ENCODE measurements at places on chromosomes 2 and 18.

- DNase-seq = peak; percentile 38
Observed at GRCh38 chr2:33425586-33426031, 50.8 kb upstream of the RASGRP3 start.

DNA sequence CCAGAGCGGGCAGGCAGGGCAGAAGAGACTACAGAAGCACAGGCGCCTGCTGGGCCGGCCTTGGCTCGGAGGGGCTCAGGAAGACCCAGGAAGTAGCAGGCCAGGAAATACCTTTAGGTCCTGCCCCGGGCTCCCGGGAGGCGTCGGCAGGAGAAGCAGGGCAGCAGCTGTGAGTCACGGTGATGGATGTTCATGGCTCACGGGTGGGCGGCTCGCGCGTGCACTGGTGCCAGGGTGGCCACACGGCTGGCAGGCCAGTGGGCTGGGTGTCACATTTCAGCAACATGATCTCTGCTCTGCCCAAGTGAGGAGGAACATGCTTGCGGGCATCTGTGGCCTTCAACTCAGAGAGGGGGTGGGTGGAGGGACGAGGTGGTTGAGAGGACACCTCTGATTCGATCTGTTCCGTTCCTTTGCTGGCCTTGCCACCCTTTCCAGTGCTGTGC is 139.3 kb downstream of the KLHL29 start:
- peak; percentile 85 for DNase-seq

GRCh38 chr2:8719528-8719927 is 37.7 kb downstream of the ID2 start:
- DNase-seq = no peak

DNA sequence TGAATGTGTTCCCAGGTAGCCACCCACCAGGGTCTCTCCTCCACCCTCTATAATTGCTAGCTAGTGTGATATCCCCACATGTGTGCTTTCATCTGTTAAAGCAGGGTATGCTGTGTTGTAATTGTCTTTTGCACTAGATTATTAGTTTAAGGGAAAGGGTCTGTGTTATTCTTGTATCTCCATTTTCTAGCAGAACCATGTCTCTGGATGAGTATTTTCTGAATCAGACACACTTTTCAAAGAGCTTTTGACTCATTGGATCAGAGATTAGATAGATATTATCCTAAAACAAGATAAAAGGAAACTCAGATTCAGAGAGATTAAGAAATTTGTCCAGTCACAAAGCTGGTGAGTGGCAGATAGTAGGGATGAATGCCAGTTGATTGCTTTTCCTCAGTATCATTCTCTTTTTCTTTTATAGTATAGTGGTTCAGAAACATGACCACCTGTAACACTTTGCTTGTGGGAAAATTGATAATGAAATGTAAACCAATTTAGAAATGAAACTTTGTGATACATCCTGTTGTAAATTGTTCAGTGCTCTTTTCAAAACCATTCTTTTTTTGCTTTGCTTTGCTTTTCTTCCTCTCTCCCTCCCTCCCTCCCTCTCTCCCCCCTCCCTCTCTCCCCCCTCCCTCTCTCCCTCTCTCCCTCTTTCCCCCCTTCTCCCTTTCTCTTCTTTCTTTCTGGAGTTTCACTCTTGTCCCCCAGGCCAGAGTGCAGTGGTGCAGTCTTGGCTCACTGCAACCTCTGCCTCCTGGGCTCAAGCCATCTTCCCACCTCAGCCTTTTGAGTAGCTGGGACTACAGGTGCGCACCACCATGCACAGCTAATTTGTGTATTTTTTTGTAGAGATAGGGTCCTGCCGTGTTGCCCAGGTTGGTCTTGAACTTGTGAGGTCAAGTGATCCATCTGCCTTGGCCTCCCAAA is 7.4 kb downstream of the MIB1 start:
- DNase-seq = no peak

DNA sequence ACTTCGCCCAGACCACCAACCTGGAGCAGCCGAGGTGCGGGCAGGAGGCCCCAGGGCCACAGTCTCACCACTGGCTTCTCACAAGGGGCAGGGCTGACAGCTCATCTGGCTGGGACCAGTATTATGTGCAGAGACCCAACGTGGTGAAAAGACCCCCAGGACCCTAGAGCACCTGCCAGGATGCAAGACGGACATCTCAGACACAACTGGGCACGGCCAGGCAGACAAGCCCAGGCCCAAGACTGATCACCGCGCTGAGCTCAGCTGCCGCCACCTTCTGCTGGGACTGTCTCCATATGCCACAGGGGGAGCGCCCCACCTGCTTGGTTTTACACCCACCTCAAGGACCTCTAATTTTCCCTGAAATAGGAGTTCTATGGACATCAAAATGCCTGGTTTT is 23.2 kb downstream of the HDAC4 start:
- no peak for DNase-seq

DNA sequence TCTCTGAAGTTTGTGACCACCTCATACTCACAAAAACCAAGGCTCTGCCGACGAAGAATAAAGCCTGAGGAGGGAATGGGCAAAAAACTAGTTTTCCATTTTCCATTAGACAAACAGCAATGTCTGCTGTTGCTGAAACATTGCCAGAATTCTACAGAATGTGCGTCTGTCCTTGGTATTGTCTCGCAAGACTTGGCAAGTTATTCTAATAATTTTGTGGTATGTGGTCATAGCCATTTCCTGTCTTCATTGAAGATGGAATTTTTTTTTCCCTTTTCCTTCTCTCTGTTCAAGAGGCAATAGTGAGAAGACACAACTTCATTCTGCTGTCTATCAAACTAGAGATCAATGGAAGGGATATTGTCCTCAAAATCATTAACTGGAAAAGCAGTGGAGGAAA is 296.1 kb downstream of the RND3 start:
- DNase-seq = peak; percentile 74

- no peak for DNase-seq
Observed at GRCh38 chr2:171530378-171530777, 8.1 kb downstream of the CYBRD1 start.

GRCh38 chr2:142875652-142876051 is 1.8 kb upstream of the KYNU start:
- DNase-seq = no peak

GRCh38 chr18:3625742-3626091 is 175.7 kb downstream of the TGIF1 start:
- no peak for DNase-seq

DNA sequence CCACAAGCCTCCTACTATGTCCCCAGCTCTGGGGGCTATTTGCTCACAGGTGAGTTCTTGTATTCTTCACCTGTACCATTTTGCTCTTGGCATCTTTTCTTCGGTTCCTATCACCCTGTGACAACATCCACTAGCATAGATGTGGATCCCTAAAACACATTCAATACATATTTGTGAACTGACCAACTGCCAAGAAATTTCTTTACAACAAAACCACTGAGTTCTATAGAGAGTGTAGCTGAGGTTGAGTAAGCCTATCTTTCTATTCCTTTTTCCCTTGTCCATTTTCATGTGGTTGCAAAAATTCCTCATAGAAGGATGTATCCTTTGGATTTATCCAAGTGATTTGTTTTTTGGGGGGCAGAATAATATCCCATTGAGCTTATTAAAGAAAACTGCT is 192.7 kb upstream of the ITGA4 start:
- DNase-seq = no peak

DNA sequence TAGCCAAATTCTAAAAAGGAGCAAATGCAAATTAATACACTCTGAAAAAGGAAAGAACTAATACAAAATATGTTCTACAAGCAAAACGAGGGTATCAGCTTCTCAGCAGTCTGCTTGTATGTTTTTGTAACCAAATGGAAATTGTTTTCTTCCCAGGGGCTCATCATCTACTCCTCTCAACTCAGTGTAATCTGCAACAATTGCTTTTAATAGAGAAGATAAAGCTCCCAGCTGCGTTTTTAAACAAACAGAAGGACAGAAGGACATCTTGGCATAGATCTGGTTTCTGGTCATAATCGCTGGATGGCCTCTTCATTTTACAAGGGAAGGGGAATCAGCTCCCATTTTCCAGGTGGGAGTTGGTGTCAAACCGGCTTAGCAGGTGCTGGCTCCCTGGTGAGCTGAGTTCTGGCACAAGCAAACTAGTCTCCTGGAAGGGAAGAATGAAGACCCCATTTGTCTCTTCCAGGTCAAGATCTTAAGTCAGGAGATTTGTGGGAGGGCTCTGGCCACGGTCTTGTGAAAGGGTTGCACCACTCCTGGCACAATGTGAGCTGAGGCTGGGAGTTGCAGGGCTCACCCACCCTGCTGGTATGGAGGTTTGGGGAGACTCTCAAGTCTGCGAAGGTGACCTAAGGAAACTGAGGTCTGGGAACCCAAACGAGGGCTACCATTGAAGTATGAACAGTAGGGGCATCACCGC is 41.6 kb downstream of the NPPC start:
- no peak for DNase-seq

DNA sequence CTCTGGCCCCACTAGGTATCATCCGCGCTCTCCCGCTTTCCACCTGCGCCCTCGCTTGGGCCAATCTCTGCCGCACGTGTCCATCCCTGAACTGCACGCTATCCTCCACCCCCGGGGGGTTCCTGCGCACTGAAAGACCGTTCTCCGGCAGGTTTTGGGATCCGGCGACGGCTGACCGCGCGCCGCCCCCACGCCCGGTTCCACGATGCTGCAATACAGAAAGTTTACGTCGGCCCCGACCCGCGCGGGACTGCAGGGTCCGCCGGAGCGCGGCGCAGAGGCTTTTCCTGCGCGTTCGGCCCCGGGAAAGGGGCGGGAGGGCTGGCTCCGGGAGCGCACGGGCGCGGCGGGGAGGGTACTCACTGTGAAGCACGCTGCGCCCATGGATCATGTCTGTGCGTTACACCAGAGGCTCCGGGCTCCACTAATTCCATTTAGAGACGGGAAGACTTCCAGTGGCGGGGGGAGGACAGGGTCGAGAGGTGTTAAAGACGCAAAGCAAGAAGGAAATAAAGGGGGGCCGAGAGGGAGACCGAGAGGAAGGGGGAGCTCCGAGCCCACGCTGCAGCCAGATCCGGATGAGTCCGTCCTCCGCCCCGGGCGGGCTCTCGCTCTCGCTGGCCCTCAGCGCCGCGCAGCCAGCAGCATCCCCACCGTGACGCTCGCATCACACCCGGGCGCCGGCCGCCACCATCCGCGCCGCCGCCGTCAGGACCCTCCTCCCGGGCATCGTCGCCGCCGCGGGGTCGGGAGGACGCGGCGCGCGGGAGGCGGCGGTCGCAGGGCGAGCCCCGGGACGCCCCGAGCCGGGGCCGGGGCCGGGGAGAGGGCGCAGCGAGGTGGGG is 664 bp downstream of the NETO1 start:
- DNase-seq = peak; percentile 40

DNA sequence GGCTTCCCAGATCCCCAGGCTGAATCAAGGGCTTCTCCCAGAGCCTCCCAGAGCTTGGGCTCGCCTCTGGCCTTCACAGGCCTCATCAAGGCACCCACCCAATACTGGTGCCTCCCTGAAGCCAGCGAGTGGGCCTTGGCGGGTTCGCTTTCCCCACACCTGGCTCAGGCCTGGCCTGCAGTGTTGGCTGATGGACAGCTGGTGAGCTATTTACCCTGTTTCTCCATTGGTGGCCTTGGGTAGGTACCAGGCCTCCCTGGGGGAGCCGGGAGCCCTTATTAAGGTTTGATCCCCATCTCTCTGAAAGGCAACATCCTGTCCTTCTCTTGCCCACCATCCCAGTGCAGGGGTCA is 18.2 kb upstream of the DUSP2 start:
- no peak for DNase-seq

- DNase-seq = no peak
Observed at GRCh38 chr2:205170399-205170798, 511.9 kb upstream of the NRP2 start.

GRCh38 chr2:171841996-171842395 is 52.0 kb downstream of the SLC25A12 start:
- DNase-seq = no peak

DNA sequence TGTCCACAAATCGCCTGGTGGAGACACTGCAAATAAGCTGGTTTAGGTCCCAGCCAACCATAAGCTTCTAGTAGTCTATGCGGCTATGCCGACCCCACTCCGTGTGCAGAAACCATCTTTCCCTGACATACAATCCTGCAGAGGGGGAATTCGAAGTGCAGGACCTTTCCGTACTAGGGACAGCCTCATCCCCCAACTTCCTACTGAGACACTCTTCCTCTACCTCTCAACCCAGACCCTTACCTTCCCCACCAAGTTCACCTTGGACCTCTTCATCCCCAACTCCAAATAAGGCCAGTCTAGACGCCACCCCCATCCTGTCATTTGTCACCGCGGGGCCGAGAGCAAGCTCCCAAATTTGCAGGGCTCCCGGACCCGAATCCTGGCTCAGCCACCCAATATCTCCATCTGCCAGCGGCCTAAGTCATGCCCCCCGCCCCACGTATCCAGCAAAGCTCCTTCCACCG is 496 bp downstream of the SUCLG1 start:
- peak; percentile 6 for DNase-seq

DNA sequence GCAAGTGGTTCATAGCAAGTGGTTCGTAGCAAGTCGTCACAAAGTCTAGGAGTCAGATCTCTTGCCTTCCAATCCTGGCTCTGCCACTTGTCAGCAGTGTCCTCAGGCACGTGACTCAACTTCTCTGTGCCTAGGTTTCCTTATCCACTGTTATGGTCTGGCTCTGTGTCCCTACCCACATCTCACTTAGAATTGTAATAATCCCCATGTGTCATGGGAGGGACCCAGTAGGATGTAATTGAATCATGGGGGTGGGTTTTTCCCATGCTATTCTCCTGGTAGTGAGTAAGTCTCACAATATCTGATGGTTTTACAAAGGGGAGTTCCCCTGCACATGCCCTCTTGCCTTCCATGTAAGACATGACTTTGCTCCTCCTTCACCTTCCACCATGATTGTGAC is 51.8 kb upstream of the AP1S3 start:
- no peak for DNase-seq

GRCh38 chr2:138581909-138582308 is 80.3 kb downstream of the SPOPL start:
- DNase-seq = no peak

- no peak for DNase-seq
Observed at GRCh38 chr2:229521576-229521975, 192.8 kb downstream of the DNER start.

GRCh38 chr2:238462782-238463396 is 36.2 kb downstream of the ASB1 start:
- DNase-seq = peak; percentile 39

Data from urothelium cell line (cell line).